ENCODE measurements at places on chromosomes 5 and 9.

- no peak for DNase-seq
These were observed 739 bp upstream of the PDLIM4 start for GRCh38 chr5:132256783-132257130.

GRCh38 chr9:86075132-86076109 is 23.9 kb downstream of the GOLM1 start:
- peak; percentile 19 for DNase-seq

DNA sequence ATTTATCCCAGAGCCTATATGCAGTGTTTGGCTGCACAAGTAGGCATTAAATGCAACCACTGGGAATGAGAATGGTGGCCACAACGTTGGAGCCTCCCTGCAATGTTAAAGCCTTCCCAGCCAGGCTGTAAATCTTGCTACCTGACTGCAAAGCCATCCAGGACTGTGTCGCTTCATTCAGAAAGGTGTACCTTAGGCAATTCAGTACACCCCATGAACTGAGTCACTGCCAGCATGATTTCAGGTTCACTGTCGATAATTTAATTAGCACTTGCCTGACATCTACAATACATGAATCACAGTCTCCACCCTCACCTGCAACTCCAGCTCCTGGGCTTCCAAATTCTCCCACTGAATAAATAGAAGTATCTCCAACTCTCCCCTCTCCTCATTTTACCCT is 108.4 kb downstream of the SLIT3 start:
- DNase-seq, result no peak

DNA sequence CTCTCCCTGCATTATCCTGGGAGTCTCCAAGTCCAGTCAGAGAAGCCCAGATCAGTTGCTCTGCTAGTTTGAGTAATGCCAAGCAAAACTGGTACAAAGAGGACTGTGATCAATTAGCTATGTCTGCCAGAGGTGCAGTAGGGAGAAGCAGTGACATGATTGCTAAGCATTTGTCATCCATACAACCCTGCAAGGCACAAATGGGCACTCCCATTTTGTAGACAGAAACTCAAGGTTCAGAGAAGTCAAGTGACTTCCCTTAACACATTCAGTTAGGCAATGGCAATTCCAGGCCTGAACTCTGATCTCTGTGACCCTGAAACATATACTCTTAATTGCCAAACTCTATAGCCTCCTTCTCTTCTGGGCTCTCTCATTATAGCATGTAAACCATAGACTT is 34.0 kb downstream of the NDST1 start:
- DNase-seq, result no peak

DNA sequence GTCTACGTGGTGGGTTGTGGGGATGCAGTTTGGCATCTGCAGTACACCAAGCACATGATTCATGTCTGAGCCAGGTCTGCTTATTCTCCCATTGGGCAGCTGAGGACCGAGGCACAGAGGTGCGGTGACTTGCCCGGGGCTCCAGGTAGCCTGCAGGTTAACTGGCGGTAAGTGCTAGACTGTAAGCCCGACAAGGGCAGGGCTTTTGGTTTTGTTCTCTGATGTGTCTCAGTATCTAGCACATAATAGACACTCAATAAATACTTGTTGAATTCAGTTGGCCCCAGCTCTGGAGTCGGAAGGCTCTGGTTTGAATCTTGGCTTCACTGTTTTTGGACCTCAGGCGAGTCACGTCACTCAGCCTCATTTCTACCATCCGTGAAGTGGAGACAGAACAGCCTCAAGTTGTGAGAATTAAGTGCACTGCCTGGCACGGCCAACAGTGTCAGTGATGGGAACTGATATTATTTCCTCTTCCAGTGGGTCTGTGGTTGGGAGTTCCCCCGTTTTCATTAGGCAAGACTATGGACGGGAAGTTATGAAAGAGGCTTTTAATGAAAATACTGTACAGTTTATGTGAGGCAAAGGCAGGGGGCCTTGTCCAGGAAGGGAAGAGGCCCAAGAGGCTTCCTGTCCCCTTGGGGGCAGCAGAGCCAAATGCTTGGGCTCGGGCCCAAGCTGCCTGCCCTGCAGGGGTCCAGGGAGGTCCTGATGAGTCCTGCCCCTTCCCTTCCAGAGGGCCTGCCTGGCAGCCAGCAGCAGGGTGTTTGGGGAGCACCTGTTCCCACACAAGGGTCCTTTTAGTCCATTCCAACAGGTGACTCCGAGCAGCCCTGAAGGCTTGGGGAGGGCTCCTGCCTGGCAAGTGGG is 3.3 kb downstream of the PRELID1 start:
- DNase-seq, result no peak

DNA sequence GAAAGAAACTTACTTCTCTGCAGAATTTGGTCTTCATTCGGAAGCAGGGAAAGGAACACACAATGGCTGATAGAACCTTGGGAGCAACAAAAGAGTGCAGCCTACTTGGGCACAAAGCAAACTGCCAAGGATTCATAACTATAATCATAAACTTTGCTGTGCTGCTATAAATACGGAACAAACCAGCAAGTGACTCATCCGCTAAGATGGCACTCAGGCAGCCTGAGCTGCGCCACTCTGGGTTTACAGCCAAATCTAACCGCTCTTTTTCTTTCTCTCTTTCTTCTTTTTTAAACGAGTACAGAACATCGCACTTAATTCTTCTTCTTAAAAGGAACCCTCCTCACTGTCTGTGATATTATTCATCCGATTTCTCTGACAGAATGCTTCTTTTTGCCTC is 81.1 kb downstream of the PTPN3 start:
- no peak for DNase-seq
